ENCODE measurements at places on chromosomes 13 and 19. TPM values are rescaled to one million over a fixed set of nuclear protein-coding genes. Genes with fewer than 3 reads are reported as not detected.

Gene BEST2
- total RNA-seq = not detected

Gene SBNO2
- 37.3 TPM for total RNA-seq

GRCh38 chr13:98691360-98691759 is 61.1 kb downstream of the SLC15A1 start:
- no peak for DNase-seq

Gene VSTM2B
- total RNA-seq = not detected

GRCh38 chr13:92894447-92894846 is 332.2 kb upstream of the GPC6 start:
- DNase-seq = no peak

GRCh38 chr13:25046274-25046984 is 49.5 kb upstream of the PABPC3 start:
- no peak for DNase-seq

Gene NLRP11
- not detected for total RNA-seq

DNA sequence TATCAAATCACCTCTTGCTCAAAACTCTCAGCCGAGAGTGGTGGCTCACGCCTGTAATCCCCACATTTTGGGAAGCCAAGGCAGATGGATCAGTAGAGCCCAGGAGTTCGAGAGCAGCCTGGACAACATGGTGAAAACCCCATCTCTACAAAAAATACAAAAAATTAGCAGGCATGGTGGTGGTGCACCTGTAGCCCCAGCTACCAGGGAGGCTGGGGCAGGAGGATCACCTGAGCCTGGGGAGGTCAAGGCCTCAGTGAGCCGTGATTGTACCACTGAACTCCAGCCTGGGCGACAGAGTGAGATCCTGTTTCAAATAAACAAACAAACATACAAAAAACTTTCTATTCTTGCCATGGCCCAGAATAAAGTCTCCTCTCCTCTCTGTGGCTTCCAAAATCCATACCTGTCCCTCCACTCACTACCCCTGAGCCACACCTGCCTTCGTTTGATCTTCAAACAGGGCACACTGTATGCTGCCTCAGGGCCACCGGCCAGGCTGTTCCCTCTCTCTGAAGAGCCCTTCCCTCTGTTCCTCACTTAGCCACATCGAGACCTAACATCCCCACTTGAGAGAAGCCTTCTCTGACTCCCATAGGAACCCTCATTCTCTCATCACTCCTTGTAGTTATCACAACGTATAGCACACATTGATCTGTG is 6.3 kb downstream of the LGI4 start:
- no peak for DNase-seq

DNA sequence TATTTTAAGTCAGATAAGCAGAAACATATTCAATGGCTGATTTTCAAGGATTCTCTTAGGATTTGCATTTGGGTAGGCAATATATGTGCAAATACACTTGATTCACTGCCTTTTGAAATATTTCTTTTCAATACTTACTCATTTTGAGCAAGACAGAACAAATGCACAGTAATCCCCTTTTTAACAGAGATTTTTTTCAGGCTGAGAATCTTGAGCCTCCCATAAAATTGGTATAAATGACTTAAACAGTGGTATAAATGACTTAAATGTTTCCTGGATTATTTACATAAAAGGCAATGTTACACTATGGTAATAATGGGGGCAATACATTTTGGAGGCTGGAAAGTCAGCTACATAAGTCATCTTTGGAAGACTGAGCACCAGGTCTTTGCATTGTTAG is 389.0 kb downstream of the OLFM4 start:
- no peak for DNase-seq

- no peak for DNase-seq
Measured at GRCh38 chr13:24938966-24939365, 157.0 kb upstream of the PABPC3 start.

Gene OR1M1
- total RNA-seq = not detected

DNA sequence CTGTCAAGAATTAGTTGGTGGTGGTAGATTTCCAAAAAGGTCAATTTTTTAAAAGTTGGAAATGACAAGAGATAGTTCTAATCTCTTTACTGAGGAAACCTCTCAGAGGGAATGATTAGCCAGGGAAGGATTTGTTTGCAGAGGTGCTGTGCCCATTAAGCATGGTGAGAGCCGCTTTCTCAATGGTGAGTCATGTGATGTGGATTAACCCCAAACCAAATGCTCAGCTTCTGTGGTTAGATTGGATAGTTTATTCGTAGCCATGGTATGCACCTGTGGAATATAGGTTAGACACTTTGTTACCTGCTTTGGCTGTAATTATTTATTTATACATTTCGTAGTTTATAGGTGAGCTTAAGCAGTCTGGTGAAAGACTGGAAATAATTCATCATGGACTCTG is 7.1 kb downstream of the HNRNPM start:
- DNase-seq = no peak

DNA sequence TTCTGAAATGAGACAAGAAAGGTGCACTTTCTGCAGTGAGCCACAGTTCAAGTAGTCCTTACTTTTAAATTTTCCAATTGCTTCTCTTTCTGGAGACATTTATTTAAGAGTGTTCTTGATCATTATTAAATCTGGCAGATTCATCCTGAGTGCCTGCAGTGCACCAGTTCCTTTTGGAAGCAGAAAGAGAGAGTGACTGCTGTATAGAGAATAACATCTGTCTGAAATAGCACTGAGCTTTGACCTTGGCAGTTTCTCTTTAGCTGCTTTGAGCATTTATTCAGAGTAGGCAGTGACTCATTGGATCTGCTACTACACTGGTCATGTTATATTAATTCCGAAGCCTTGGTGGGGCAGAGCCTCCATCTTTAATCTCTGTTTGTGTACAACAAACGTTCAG is 1373.7 kb downstream of the PCDH9 start:
- no peak for DNase-seq

Gene CEACAM4
- total RNA-seq = 0.51 TPM
